Right atrium auricular region (tissue), 2 donors: ENCODE measurements at places on chromosomes 2 and 18. TPM values are rescaled to one million over a fixed set of nuclear protein-coding genes. Genes with fewer than 3 reads are reported as not detected.

Gene RETSAT
- total RNA-seq = 40.8 TPM

Gene DLX2
- total RNA-seq = not detected

Gene FHL2
- 356 TPM for total RNA-seq

Gene SLC35F5
- total RNA-seq = 54.3 TPM
